ENCODE measurements at places on chromosomes 6 and 20. TPM values are rescaled to one million over a fixed set of nuclear protein-coding genes. Genes with fewer than 3 reads are reported as not detected.

The FAM209B gene
- 0.47 TPM for total RNA-seq

The SIRPG gene
- not detected for total RNA-seq

The REM1 gene
- 1.5 TPM for total RNA-seq

- no peak overlapping the region for H3K4me3 ChIP-seq
- H3K27ac ChIP-seq = no peak overlapping the region
- no peaks in the 10 kb centered on the region for H3K4me1 ChIP-seq
Measured at GRCh38 chr6:8279041-8279805, 156.1 kb downstream of the SLC35B3 start.

DNA sequence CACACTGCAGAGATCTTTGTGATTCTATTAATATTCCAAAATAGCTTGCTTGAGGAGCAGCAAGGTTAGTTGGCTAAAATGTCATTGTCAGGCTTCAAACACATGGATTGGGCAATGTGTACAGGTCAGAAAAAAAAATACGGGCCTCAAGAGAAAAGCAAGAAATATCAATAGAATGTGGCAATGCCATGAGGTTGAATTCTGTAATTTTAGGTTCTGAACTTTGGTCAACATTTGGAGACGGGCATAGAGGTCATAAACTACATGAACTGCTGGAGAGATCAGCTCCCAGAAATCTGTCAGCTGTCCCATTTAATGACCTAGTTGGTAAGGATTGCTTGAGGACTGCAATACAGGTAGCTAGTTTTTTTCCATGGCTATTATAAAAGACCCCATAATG, 445.8 kb downstream of the HTR1B start:
- no peak overlapping the region for H3K27ac ChIP-seq
- DNase-seq = no peak
- no peaks in the 10 kb centered on the region for H3K36me3 ChIP-seq
- no peak overlapping the region for H3K4me3 ChIP-seq
- no peaks in the 10 kb centered on the region for H3K27me3 ChIP-seq
- no peaks in the 10 kb centered on the region for H3K4me1 ChIP-seq

- no peaks in the 10 kb centered on the region for H3K36me3 ChIP-seq
- no peak overlapping the region for H3K4me3 ChIP-seq
- no peak overlapping the region for H3K27ac ChIP-seq
- no peaks in the 10 kb centered on the region for H3K4me1 ChIP-seq
- H3K27me3 ChIP-seq = no peaks in the 10 kb centered on the region
- DNase-seq = no peak
Measured at GRCh38 chr6:124475176-124475575, 487.1 kb upstream of the RNF217 start.

GRCh38 chr6:139325125-139325524, 33.3 kb upstream of the TXLNB start:
- H3K4me3 ChIP-seq = no peak overlapping the region
- H3K27ac ChIP-seq = peak overlapping the region; percentile 13
- DNase-seq = no peak
- no peaks in the 10 kb centered on the region for H3K36me3 ChIP-seq
- H3K4me1 ChIP-seq = peaks cover 11% of the 10 kb centered on the region
- H3K27me3 ChIP-seq = no peaks in the 10 kb centered on the region

GRCh38 chr6:57317060-57317943, at the start of gene PRIM2:
Gene PRIM2 (plus strand): TSS chr6:57317630. CDS start chr6:57318446, 816 bp downstream.
- H3K27ac ChIP-seq = peak within 1 kb of the TSS; percentile 72
- peak; percentile 83 for DNase-seq
- peaks cover 31% of the 10 kb centered on the region for H3K4me1 ChIP-seq
- H3K36me3 ChIP-seq = peaks cover 25% of the 10 kb centered on the region
- H3K27me3 ChIP-seq = no peaks in the 10 kb centered on the region

- no peak overlapping the region for H3K4me3 ChIP-seq
- peak overlapping the region; percentile 74 for H3K27ac ChIP-seq
- peaks cover 8% of the 10 kb centered on the region for H3K4me1 ChIP-seq
- no peaks in the 10 kb centered on the region for H3K36me3 ChIP-seq
- H3K27me3 ChIP-seq = peaks cover 31% of the 10 kb centered on the region
Measured at GRCh38 chr6:169429001-169429400, 175.4 kb upstream of the THBS2 start.

DNA sequence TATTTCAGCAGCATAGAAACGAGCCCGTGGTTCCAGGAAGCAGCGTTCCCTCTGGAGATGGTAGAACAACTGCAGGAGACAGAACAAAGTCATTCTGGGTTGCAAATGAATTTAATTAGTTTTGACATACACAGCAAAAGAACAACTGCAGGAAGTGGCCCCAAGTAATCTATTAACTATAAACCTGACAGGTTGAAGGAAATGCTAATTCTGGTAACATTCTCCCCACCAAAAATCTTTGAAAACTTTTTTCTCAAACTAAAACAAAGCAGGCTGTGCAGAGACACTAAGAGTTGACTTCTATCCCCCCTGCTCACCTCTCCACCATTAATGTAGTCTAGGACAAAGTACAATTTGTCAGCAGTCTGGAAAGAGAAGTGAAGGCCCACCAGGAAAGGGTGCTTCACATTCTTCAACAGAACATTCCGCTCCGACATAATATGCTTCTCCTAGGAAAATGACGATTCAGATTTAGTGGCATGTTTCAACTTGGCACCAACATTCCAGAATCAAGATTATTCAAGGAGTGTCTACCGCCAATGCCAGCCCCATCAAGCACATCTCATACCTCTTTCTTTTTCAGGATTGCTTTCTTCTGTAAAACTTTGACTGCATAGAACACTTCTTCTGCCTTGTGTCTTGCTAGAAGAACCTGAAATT, 120.4 kb upstream of the SLC2A12 start:
- no peak for DNase-seq
- peaks cover 81% of the 10 kb centered on the region for H3K4me1 ChIP-seq
- H3K36me3 ChIP-seq = peaks cover 51% of the 10 kb centered on the region
- peak overlapping the region; percentile 86 for H3K4me3 ChIP-seq
- H3K27ac ChIP-seq = peak overlapping the region; percentile 99
- no peaks in the 10 kb centered on the region for H3K27me3 ChIP-seq

DNA sequence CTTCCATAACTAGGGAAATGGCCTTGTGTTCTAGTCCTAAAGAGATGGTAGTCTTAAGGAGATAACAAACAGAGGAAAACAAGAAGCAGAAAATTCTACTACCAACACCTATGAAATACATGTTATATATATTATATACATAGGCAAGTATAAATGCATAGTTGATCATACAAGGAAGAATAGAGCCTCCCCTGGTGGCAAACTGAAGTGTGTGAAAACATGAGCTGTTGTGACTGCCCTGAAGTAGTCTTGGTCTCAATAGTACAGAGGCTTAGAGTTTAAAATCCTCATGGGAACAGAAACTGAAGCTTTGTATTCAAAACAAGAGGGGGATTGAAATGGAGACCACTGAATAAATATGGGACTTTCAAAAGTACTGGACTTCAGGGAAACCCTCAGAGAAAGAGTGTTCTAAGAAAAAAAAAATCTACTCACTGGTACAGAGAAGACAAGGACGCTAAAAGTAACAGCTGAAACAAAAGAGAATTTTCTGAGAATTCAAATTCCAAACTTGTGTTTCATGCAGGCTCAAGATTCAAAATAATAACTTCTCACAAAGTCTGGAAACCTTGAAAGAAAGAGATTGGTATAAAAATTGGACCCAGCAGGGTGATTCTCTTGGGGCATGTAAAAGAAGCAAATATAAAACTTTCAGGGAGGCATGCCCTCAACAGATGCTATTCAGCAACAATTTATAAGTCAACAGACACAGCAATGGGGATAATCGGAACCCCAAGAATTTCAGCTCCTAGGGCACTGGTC, 59.7 kb upstream of the SAMD3 start:
- no peak overlapping the region for H3K27ac ChIP-seq
- H3K27me3 ChIP-seq = no peaks in the 10 kb centered on the region
- H3K4me1 ChIP-seq = no peaks in the 10 kb centered on the region
- no peak for DNase-seq
- no peak overlapping the region for H3K4me3 ChIP-seq

GRCh38 chr6:55208478-55209458, 34.5 kb downstream of the HCRTR2 start:
- no peak overlapping the region for H3K4me3 ChIP-seq
- no peaks in the 10 kb centered on the region for H3K27me3 ChIP-seq
- H3K4me1 ChIP-seq = no peaks in the 10 kb centered on the region
- no peak for DNase-seq
- no peaks in the 10 kb centered on the region for H3K36me3 ChIP-seq

DNA sequence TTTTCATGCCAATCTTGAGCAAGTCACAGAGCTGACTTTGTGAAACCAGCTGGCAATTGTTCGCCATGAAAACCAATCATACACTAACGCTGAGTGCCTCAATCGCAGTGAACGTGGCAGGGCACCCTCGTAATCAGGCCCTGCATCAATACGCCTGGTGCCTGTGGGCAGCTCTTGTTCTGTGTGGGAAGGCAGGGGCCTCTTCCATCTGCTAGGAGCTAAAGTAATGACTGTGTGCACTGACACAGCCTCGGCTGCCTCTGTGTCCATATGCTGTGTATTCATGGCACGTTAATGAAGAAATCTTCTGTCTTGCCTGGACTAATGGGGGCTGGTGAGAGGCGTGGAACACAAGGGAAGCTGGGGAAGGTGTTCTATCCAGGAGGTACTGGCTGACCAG, 27.8 kb upstream of the SYNDIG1 start:
- no peak overlapping the region for H3K27ac ChIP-seq
- no peaks in the 10 kb centered on the region for H3K36me3 ChIP-seq
- H3K4me3 ChIP-seq = no peak overlapping the region
- no peaks in the 10 kb centered on the region for H3K4me1 ChIP-seq
- DNase-seq = no peak

DNA sequence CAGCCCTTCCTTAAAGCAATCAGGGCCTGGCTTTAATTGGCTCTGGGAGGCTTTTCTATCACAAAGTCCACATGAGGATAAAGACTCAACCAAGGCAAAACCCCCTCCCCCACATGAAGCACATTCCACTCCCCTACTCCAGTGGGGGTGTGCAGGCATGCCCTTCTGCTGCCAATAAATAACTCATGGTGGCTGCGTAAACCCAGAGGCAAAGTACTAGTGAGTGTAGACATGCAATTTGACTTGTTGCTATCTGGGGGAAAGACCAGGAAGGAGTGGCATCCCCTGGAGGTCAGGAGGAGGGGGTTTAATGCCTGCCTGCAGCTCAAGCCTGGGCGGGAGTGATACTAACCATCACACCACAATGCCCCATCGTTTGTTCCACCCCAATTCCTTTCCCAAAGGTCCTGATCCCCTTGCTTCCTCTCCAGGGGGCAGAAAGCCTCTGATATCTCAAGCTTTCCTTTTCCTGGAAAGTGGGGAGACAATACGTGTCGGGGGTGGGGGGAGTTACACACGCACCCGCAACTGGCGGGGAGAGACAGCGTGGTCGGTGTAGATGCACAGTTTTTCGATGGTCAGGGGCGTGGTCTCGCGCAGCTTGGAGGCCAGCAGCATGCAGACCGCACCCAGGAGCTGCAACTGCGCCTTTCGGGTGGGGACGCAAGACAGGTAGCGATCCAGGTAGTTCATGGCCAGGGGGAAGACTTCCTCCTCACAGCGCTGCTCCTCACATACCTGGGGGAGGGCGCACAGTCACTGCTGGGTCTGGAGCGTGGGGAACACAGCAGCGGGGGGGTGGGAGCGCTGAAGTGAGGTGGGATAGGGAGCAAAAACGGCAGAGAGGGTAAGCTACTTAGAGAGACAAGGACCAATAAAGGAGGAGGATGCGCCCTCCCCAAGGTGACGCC, 1.5 kb downstream of the CCND3 start:
- H3K36me3 ChIP-seq = peaks cover 20% of the 10 kb centered on the region
- DNase-seq = peak; percentile 21
- H3K27ac ChIP-seq = peak overlapping the region; percentile 97
- no peaks in the 10 kb centered on the region for H3K27me3 ChIP-seq
- H3K4me3 ChIP-seq = peak overlapping the region; percentile 98
